Left ventricle myocardium inferior (tissue), 1 donor: ENCODE measurements at places on chromosomes 2 and 18. TPM values are rescaled to one million over a fixed set of nuclear protein-coding genes. Genes with fewer than 3 reads are reported as not detected.

GRCh38 chr2:86025229-86025820 lies 80.4 kb downstream of the POLR1A start:
- no peak for DNase-seq

GRCh38 chr2:88051792-88052191 lies 3.8 kb downstream of the KRCC1 start:
- no peak for DNase-seq

DNA sequence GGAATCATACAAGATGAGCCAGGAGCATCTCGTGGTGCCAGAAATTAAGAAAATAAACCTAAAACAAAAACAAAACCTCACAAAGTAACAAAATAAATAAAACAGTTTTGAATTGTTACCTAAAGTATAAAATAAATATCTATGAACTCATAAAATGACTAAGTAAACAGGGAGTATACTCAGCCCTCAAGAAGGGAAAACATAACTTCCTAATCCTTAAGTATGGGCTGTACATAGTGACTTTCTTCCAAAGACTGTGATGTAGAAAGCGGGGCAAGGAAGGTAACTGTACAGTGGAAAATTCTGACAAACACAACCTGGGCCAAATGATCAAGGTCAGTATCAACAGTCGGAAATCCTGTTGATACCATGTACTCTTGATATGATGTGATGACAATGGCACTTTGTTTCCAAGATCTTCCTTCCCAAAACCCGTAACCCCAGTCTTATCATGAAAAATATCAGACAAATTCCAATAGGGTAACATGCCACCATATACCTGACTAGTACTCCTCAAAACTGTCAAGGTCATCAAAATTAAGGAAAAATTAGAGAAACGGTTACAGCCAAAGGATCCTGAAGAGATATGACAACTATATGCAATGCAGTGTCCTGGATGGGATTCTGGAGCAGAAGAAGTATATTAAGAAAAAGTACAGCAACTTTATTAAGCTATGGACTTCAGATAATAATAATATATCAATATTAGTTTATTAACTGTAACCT lies 76.0 kb upstream of the XIRP2 start:
- no peak for DNase-seq

The CABLES1 gene
- total RNA-seq = 2.7 TPM

DNA sequence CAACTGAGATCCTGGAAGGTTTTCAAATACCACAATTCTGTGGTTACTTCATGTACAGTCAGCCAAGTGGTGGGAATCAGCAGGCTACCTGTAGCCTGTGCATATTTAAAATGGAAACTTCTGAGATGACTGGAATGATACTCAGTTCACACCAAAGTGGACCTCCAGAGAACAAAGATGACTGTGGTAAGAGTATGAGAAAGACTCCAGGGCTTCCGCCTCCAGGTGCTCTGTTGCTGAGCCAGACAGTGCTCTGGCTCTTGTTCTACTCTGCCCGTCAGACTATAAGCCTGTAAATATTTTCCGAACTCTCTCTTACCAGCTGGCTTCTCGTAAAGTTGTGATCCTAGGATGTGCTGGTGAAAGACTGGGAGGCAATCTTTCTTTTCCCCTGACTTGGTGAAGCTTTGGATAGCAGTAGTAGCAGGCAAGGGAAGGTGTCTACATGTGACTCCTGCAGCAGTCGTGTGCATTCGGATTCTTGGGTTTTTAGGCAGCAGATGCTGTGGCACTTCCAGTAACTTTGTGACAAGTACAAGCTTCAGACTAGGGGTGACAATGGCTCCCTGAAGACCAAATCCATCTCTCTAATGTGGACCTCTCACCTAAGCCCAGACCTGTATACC lies 23.1 kb downstream of the ST3GAL5 start:
- DNase-seq = no peak

DNA sequence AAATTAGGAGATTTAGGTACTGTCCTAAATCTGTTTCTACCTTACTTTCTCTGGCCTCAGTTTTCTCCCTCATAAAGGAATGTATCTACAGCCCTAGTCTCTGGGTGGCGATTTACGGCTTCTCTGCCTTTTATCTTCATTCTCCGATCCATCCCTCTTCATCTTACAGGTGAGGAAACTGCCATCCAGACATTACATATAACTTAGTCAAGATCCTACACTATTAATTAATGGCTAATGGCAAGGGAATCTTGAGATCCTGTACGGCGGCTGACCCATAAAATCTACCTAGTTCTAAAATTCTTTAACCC lies 386 bp upstream of the YIPF4 start:
- DNase-seq = no peak
